ENCODE measurements at places on chromosomes 3 and 15.

DNA sequence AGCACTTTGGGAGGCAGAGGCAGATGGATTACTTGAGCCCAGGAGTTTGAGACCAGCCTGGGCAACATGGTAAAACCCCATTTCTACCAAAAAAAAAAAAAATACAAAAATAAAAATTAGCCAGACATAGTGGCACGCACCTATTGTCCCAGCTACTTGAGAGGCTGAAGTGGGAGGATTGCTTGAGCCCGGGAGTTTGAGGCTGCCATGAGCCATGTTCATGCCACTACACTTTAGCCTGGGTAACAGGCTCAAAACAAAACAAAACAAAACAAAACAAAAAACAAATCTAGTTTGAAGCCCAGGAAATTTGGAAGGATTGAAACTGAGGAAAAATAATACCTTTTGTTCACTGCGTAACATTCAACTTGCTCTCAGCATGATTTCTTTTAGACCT, 16.6 kb downstream of the TMOD3 start:
- H3K27ac ChIP-seq, result peak overlapping the region; percentile 76
- H3K36me3 ChIP-seq, result no peaks in the 10 kb centered on the region
- no peak overlapping the region for H3K4me3 ChIP-seq
- no peaks in the 10 kb centered on the region for H3K27me3 ChIP-seq
- DNase-seq, result no peak

- no peak for DNase-seq
- H3K4me1 ChIP-seq, result no peaks in the 10 kb centered on the region
- no peaks in the 10 kb centered on the region for H3K36me3 ChIP-seq
- H3K27ac ChIP-seq, result no peak overlapping the region
- no peak overlapping the region for H3K4me3 ChIP-seq
- no peaks in the 10 kb centered on the region for H3K27me3 ChIP-seq
Measured at GRCh38 chr3:15152184-15152583, 53.2 kb upstream of the RBSN start.

GRCh38 chr15:101105059-101105891, 146.6 kb downstream of the CHSY1 start:
- DNase-seq, result no peak
- H3K36me3 ChIP-seq, result no peaks in the 10 kb centered on the region
- H3K27ac ChIP-seq, result no peak overlapping the region
- no peaks in the 10 kb centered on the region for H3K4me1 ChIP-seq
- H3K27me3 ChIP-seq, result no peaks in the 10 kb centered on the region

GRCh38 chr3:141738891-141739363, 829 bp downstream of the RNF7 start:
- peak overlapping the region; percentile 77 for H3K4me3 ChIP-seq
- no peaks in the 10 kb centered on the region for H3K36me3 ChIP-seq
- no peak for DNase-seq
- peak overlapping the region; percentile 91 for H3K27ac ChIP-seq
- H3K4me1 ChIP-seq, result no peaks in the 10 kb centered on the region
- H3K27me3 ChIP-seq, result no peaks in the 10 kb centered on the region

DNA sequence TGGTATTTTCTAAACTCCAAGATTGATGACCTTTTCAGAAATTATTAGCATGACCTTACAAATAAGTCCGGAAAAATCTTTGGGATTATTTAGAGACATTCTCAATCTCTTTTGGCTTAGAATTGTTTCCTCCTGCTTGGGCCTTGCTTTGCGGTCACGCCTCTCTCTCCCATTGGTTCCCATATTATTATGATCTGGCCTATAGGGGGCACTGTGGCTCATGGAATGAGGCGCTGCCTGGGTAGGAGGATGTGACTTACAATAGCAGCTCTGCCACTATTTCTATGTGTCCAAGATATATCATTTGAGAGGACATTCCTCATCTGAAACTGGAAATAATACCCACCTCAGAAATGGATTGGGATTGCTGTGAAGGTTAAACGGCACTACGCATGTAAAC, 464.9 kb downstream of the MFSD1 start:
- H3K4me3 ChIP-seq, result no peak overlapping the region
- DNase-seq, result no peak
- no peaks in the 10 kb centered on the region for H3K27me3 ChIP-seq

DNA sequence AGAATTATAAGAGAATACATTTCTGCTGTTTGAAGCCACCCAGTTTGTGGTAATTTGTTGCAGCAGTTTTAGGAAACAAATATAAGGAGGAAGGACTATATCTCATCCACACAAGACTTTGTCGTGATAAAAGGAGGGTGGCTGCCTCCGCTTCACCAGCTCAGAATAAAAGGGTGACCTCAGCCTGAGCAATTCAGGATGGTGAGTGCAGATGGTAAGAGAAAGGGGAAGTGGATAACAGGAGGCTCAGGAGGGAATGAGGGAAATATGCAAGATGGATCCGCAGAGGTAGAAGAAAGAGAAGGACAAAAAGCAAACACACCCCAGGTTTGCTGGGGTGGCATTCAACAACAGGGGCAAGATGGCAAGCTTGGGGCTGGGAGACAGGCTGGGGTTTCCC, 108.1 kb upstream of the TNFAIP8L3 start:
- no peaks in the 10 kb centered on the region for H3K4me1 ChIP-seq
- no peak overlapping the region for H3K27ac ChIP-seq
- no peaks in the 10 kb centered on the region for H3K36me3 ChIP-seq
- H3K27me3 ChIP-seq, result no peaks in the 10 kb centered on the region
- DNase-seq, result no peak

GRCh38 chr3:195240171-195240701, 30.7 kb downstream of the XXYLT1 start:
- H3K27me3 ChIP-seq, result no peaks in the 10 kb centered on the region
- peak; percentile 83 for DNase-seq
- no peak overlapping the region for H3K4me3 ChIP-seq
- no peaks in the 10 kb centered on the region for H3K36me3 ChIP-seq

GRCh38 chr15:53203454-53203853, 413.3 kb upstream of the ONECUT1 start:
- no peak overlapping the region for H3K27ac ChIP-seq
- H3K27me3 ChIP-seq, result no peaks in the 10 kb centered on the region

DNA sequence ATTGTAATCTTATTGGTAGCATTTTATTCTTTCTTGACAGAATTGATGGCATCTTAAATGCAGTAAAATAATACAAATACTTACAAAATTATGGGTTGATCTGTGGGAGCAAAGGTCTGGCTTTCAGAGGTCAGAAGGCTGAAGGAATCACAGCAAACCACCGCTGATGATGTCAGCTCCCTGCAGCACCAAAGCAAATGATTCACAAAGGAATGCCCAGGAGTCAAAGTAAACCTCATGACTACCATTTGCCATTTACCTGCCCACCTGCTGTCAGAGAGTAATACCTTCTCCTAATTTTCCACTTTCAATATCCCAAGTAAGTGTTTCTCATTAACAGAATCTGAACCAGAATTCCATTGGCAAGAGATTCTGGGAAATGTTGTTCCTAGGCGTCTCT, 46.1 kb downstream of the CPA3 start:
- H3K4me3 ChIP-seq, result no peak overlapping the region
- H3K36me3 ChIP-seq, result no peaks in the 10 kb centered on the region
- no peak overlapping the region for H3K27ac ChIP-seq
- no peak for DNase-seq
- no peaks in the 10 kb centered on the region for H3K27me3 ChIP-seq
- H3K4me1 ChIP-seq, result no peaks in the 10 kb centered on the region

DNA sequence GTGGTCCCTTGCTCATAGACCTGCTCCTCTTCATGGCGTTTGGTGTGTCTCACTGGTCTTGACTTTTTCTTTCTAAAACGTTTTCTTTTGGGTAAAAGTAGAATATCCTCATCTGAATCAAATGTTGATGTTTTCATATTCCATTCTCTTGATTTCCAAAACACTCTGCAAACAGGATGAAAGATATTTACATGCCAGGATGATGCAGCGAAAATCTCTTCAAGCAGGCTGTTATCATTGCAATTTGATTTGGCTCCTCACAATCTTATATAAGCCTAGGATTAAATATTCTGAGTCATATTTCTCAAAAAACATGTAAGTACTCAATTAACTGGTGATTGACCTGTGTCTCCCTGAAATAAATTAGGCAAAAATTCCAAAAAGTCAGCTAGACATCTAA, 10.1 kb downstream of the PP2D1 start:
- H3K4me3 ChIP-seq, result no peak overlapping the region
- DNase-seq, result no peak
- H3K27ac ChIP-seq, result no peak overlapping the region
- H3K27me3 ChIP-seq, result no peaks in the 10 kb centered on the region
- H3K4me1 ChIP-seq, result no peaks in the 10 kb centered on the region

DNA sequence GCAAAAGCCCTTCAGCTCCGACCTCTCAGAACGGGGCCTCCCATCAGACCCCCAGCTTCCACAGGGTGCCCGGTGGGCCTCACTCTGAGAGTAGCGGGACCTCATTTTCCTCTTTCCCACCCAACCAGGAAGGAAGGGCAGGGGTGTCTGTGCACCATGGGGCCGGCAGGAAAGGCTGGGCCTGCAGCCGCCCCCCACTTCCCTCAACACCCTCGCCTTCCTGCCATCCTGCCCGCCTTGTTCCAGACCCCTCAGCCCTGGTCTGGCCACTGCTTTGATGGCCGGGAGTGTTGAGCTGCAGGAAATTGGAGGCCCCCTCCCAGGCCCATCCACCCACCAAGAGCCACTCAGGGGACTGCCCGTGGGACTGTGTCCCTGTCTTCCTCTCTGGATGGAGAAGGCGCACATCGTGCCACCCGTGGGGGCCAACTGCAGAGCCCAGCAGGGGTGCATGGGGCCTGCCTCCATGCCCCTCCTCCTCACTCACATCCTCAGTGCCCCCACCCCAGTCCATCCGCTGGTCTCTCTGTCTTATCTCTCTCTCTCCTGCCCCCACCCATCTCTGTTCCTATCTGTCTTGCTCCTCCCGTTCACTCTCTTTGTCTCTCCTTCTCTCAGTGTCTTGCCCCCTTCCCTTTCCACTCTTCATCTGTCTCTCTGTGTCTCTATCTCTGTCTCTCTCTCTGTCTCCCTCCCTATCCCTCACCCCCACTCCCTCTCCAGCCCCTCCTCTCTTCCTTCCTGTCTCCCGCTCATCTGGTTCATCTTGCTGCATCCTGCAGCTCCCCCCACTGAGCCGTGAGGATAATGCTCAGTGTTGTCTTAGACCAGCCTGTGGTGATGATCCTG, 1.8 kb upstream of the PLXND1 start:
- no peaks in the 10 kb centered on the region for H3K27me3 ChIP-seq
- no peak for DNase-seq
- peak overlapping the region; percentile 96 for H3K27ac ChIP-seq
- no peaks in the 10 kb centered on the region for H3K36me3 ChIP-seq
- H3K4me1 ChIP-seq, result peaks cover 12% of the 10 kb centered on the region

- no peaks in the 10 kb centered on the region for H3K4me1 ChIP-seq
- H3K4me3 ChIP-seq, result peak overlapping the region; percentile 61
- no peak for DNase-seq
- H3K36me3 ChIP-seq, result no peaks in the 10 kb centered on the region
- H3K27me3 ChIP-seq, result no peaks in the 10 kb centered on the region
- peak overlapping the region; percentile 79 for H3K27ac ChIP-seq
Measured at GRCh38 chr3:52537165-52537620, 788 bp downstream of the UQCC5 start.

- no peaks in the 10 kb centered on the region for H3K27me3 ChIP-seq
- no peak overlapping the region for H3K4me3 ChIP-seq
- no peak overlapping the region for H3K27ac ChIP-seq
- H3K4me1 ChIP-seq, result no peaks in the 10 kb centered on the region
- no peak for DNase-seq
- no peaks in the 10 kb centered on the region for H3K36me3 ChIP-seq
Measured at GRCh38 chr3:192641919-192642318, 85.4 kb downstream of the FGF12 start.

DNA sequence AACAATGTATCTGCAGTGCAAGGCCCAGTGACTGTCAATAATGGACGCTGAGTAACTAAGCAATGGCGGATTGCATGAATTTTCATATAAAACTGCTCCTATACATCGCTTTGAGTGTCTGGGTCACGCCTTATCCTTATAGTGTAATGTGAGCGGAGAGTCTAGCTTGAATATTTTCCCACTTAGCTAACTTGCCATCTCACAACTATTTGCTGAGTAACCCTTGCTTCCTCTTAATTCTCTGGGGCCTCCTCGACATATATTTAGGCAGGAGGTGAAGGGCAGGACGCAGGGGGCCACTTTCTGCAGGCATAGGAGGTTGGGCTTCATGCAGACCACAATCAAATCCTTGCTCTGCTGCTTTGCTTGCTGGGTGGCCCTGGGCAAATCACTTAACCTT, 24.0 kb downstream of the ST8SIA2 start:
- no peaks in the 10 kb centered on the region for H3K36me3 ChIP-seq
- no peaks in the 10 kb centered on the region for H3K4me1 ChIP-seq
- DNase-seq, result no peak
- no peaks in the 10 kb centered on the region for H3K27me3 ChIP-seq
- no peak overlapping the region for H3K4me3 ChIP-seq
- H3K27ac ChIP-seq, result no peak overlapping the region

- H3K36me3 ChIP-seq, result no peaks in the 10 kb centered on the region
- no peak overlapping the region for H3K4me3 ChIP-seq
- H3K27me3 ChIP-seq, result no peaks in the 10 kb centered on the region
- H3K27ac ChIP-seq, result no peak overlapping the region
- H3K4me1 ChIP-seq, result no peaks in the 10 kb centered on the region
- no peak for DNase-seq
Measured at GRCh38 chr15:70558406-70559264, 204.7 kb downstream of the UACA start.

- DNase-seq, result no peak
- H3K27ac ChIP-seq, result no peak overlapping the region
- H3K4me1 ChIP-seq, result no peaks in the 10 kb centered on the region
- no peak overlapping the region for H3K4me3 ChIP-seq
- H3K36me3 ChIP-seq, result no peaks in the 10 kb centered on the region
Measured at GRCh38 chr15:36313021-36313420, 266.4 kb upstream of the CDIN1 start.

GRCh38 chr3:29307295-29307694, 26.4 kb downstream of the RBMS3 start:
- H3K27ac ChIP-seq, result no peak overlapping the region
- no peaks in the 10 kb centered on the region for H3K27me3 ChIP-seq
- H3K36me3 ChIP-seq, result no peaks in the 10 kb centered on the region
- no peak for DNase-seq
- H3K4me1 ChIP-seq, result no peaks in the 10 kb centered on the region
- H3K4me3 ChIP-seq, result no peak overlapping the region

- peak overlapping the region; percentile 48 for H3K27ac ChIP-seq
- DNase-seq, result no peak
- H3K4me1 ChIP-seq, result peaks cover 6% of the 10 kb centered on the region
- no peaks in the 10 kb centered on the region for H3K27me3 ChIP-seq
- no peak overlapping the region for H3K4me3 ChIP-seq
- no peaks in the 10 kb centered on the region for H3K36me3 ChIP-seq
Measured at GRCh38 chr15:59303633-59304032, 69.0 kb downstream of the MYO1E start.

DNA sequence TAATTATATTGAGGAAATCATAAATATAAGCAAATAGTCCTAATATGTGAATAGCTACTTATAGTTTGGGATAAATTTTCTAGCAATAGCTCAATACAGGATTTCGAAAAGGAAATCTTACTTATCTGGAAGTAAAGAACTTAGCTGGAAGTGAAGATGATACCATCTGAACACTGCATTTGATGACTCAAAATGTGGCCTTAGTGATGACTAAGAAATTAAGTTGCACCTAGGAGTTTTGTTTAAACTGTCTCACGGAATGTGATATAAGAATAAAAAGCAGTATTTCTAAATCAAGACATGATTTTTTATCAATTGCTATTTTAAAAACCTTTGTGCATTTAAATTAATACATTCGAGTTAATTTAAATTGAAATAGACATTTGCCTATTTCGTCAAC, 91.2 kb downstream of the EOMES start:
- H3K4me1 ChIP-seq, result no peaks in the 10 kb centered on the region
- no peak overlapping the region for H3K27ac ChIP-seq
- DNase-seq, result no peak
- H3K4me3 ChIP-seq, result no peak overlapping the region
- no peaks in the 10 kb centered on the region for H3K27me3 ChIP-seq

- no peaks in the 10 kb centered on the region for H3K36me3 ChIP-seq
- no peak for DNase-seq
Measured at GRCh38 chr3:97979610-97980009, 7.4 kb upstream of the RIOX2 start.
